ENCODE measurements at places on chromosomes 4 and X. TPM values are rescaled to one million over a fixed set of nuclear protein-coding genes. Genes with fewer than 3 reads are reported as not detected.

Gene SH3TC1
- 2.2 TPM for total RNA-seq

Gene FAM50A
- total RNA-seq, result 53.5 TPM

Gene RBM47
- total RNA-seq, result 1.7 TPM

Gene CPE
- 42.9 TPM for total RNA-seq

Gene ERCC6L
- total RNA-seq, result 1.4 TPM

Gene MAGEB2
- total RNA-seq, result not detected

Gene BEND4
- total RNA-seq, result not detected

Gene RRAGB
- total RNA-seq, result 13.1 TPM

Gene ZBED1
- total RNA-seq, result 39.6 TPM

All from epithelial cell of alveolus of lung (primary cell).